ENCODE measurements at places on chromosomes 11 and 22. TPM values are rescaled to one million over a fixed set of nuclear protein-coding genes. Genes with fewer than 3 reads are reported as not detected.

ANKK1 gene
- 2.1 TPM for total RNA-seq

MYBPC3 gene
- not detected for total RNA-seq

CADM1 gene
- total RNA-seq = 57.9 TPM

DUSP8 gene
- total RNA-seq = 8.9 TPM

GP1BB gene
- total RNA-seq = 4.4 TPM

MMP13 gene
- not detected for total RNA-seq

BAIAP2L2 gene
- 1.9 TPM for total RNA-seq

OR8D4 gene
- 0.11 TPM for total RNA-seq

UVRAG gene
- 27.4 TPM for total RNA-seq

CRYBA4 gene
- total RNA-seq = not detected

ANAPC15 gene
- total RNA-seq = 39.3 TPM

OR8K3 gene
- total RNA-seq = not detected

TMEM121B gene
- 1.1 TPM for total RNA-seq

GRCh38 chr11:97567801-97568200 lies 1178.0 kb downstream of the JRKL start:
- no peak for DNase-seq
- H3K4me3 ChIP-seq = no peak overlapping the region
- no peak overlapping the region for H3K27ac ChIP-seq
- no peaks in the 10 kb centered on the region for H3K27me3 ChIP-seq

- H3K36me3 ChIP-seq = peaks cover 14% of the 10 kb centered on the region
- H3K27ac ChIP-seq = no peak overlapping the region
- no peaks in the 10 kb centered on the region for H3K27me3 ChIP-seq
Observed at GRCh38 chr22:20579273-20580120, 72.1 kb downstream of the MED15 start.

DNA sequence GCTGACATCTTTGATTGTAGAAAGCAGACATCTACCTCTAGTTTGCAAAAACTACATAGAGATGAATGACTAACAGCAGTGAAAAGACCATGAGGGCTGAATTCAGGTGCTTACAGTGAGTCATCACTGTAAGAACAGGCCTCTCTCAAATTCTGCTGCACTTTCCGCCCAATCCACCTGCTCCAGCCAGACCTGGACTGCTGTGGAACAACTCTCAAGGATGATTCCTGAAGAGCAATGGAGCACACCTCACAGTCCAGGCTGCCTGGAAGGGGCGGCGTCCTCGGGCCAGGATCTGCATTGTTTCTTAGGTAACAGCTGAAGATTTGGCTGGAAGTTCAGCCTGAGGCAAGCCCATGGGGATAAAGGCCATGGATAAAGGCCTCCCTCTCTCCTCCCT lies 15.1 kb downstream of the APOL2 start:
- H3K27me3 ChIP-seq = no peaks in the 10 kb centered on the region
- H3K4me1 ChIP-seq = peaks cover 35% of the 10 kb centered on the region
- DNase-seq = no peak
- no peak overlapping the region for H3K4me3 ChIP-seq
- H3K27ac ChIP-seq = no peak overlapping the region

- DNase-seq = no peak
- H3K36me3 ChIP-seq = peaks cover under 1% of the 10 kb centered on the region
- no peak overlapping the region for H3K27ac ChIP-seq
- no peak overlapping the region for H3K4me3 ChIP-seq
- peaks cover 6% of the 10 kb centered on the region for H3K27me3 ChIP-seq
- H3K4me1 ChIP-seq = no peaks in the 10 kb centered on the region
Observed at GRCh38 chr11:107496011-107496410, 38.4 kb upstream of the CWF19L2 start.

- peaks cover 16% of the 10 kb centered on the region for H3K27me3 ChIP-seq
- no peak for DNase-seq
- H3K4me1 ChIP-seq = peaks cover 26% of the 10 kb centered on the region
- no peaks in the 10 kb centered on the region for H3K36me3 ChIP-seq
- H3K27ac ChIP-seq = no peak overlapping the region
Observed at GRCh38 chr11:36791957-36792356, 193.9 kb upstream of the RAG2 start.

- H3K27ac ChIP-seq = peak overlapping the region; percentile 83
- DNase-seq = no peak
- no peaks in the 10 kb centered on the region for H3K36me3 ChIP-seq
Observed at GRCh38 chr11:77170107-77170506, 42.1 kb downstream of the MYO7A start.

- no peak overlapping the region for H3K4me3 ChIP-seq
- H3K27me3 ChIP-seq = no peaks in the 10 kb centered on the region
- DNase-seq = no peak
- H3K27ac ChIP-seq = no peak overlapping the region
Observed at GRCh38 chr11:29312812-29313211, 704.0 kb downstream of the KCNA4 start.

DNA sequence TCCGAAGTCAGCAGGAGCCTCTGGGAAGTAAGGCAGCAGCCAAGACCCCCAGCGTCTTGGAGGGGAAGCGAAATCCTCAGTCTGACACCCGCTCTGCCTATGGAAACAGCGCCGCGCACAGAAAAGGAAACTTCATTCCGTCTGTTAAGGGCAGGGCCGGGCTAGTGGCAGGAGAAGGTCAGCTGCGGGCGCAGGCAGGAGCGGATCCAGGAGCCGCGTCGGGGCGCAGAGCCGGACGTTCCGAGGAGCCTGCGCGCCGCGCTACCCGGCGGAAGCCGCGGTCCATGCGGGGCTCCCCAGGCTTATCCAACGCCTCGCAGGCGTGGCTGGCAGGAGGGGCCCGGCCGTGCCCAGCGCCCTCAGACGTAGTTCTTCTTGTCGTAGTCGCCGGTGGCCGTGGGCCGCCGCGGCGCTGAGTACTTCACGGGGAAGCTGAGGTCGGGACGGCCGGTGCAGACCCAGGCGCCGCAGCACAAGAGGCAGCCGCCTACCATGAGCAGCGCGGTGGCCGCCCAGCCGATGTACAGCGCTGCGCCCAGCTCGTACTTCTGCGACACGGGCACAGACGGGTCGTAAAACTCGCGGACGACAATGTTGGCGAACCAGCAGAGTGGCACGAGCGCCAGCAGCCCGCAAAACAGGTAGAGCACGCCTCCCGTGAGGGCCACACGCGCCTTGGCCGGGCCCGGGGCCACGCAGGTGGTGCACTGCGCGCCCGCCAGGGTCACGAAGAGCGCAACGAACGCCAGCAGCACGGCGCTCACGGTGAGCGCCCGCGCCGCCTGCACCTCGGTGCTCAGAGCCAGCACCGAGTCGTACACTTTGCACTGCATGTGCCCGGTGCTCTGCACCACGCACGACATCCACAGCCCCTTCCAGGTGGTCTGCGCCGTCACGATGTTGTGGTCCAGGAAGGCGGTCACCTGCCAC lies 705 bp downstream of the CLDN5 start:
- no peaks in the 10 kb centered on the region for H3K36me3 ChIP-seq
- H3K4me3 ChIP-seq = peak overlapping the region; percentile 63
- peaks cover 12% of the 10 kb centered on the region for H3K4me1 ChIP-seq
- DNase-seq = no peak
- H3K27ac ChIP-seq = no peak overlapping the region

DNA sequence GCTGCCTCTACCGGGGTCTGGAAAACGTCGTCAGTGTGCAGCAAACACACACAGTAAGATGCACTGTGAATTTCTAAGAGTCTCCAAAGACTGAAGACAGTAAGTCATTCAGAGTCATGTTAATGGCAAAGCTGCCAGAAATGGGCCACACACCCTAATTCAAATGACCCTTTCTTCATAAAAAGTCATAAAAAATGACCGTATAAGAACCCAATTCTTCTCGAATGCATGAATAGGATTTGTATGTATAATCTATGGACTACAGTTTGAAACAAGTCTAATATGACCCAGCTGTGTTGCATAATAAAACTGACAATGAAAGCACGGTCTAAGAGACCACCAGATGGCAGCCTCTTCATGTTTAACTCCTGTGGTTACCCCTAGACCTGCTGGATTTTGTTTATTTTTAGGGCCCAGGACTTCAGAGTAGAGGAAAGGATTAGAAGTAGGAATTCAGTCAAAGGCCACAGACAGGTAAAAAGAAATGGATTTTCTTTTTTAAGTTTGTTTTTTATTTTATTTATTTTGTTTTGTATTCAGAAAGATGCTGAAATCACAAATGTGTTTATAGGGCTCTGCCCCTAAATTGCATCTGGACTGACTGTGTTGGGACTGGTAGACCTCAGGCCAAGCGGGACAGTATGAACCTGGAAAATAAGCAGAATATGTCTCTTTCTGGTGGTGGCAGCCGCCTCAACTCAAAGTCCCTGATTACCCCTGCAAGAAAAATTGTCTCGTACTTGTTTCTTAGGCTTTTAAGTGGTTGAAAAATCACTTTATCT lies 32.1 kb upstream of the SLC5A12 start:
- H3K4me1 ChIP-seq = peaks cover 6% of the 10 kb centered on the region
- DNase-seq = no peak
- H3K36me3 ChIP-seq = no peaks in the 10 kb centered on the region

DNA sequence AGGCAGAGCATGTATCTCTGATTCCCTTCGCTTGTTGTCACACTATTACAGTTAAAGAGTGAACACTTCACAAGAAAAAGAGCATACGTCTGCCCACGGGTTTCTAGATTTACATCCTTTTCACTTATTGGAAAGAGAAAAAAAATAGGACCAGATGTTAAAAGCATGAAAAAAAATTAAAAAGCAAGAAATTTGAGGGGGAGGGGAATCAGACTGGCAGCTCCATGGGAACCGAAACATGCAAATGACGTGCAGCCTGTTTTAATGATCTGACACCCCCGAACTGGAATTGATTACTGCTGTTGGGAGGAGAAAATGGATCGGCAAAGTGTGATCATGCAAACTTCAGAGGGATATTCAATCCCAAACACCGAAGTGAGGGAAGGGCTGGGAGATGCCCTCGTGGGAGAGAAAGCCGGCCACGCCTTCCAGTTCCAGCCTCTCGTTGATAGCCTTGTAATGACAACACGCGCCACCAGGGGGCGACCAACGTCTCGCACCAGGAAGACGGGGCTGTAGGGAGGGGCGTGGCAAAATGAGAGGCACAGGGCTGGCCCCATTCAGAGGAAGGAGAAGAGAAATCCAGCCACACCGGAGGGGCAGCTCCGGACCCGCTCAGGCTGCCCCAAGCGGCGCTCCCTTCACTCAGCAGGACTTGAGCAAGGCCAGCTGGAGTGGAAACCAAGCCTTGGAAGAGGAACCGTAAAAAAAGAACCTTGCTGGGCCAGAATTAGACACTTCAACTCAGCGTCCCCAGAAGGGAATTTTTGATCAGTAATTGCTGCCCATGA lies 53.8 kb upstream of the SYT13 start:
- H3K36me3 ChIP-seq = no peaks in the 10 kb centered on the region
- H3K4me3 ChIP-seq = peak overlapping the region; percentile 62
- peaks cover 2% of the 10 kb centered on the region for H3K27me3 ChIP-seq
- H3K4me1 ChIP-seq = peaks cover 17% of the 10 kb centered on the region
- no peak overlapping the region for H3K27ac ChIP-seq

- no peak overlapping the region for H3K27ac ChIP-seq
- DNase-seq = no peak
- peaks cover 26% of the 10 kb centered on the region for H3K4me1 ChIP-seq
Observed at GRCh38 chr22:47089374-47089773, 326.9 kb downstream of the TBC1D22A start.

DNA sequence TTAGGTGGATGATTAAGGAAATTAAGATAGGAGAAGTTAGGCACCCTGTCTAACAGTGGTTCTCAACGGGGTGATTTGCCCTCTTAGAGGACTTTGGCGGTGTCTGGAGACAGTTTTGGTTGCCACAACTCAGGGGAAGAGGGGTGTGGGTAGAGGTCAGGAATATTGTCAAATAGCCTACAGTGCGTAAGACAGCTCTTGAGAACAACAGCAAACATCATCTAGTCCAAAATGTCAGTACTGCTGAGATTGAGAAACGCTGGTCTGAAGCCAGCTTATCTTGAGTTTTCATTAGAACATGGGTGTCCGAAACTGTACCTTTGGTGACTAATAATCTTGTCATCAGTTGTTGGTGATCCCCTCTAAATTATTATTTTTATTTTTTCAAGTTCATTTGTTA lies 38.4 kb downstream of the CECR2 start:
- H3K27ac ChIP-seq = no peak overlapping the region
- H3K4me1 ChIP-seq = peaks cover 28% of the 10 kb centered on the region
- DNase-seq = no peak

- peak overlapping the region; percentile 88 for H3K27ac ChIP-seq
- H3K36me3 ChIP-seq = peaks cover 15% of the 10 kb centered on the region
- H3K27me3 ChIP-seq = no peaks in the 10 kb centered on the region
- H3K4me1 ChIP-seq = peaks cover 47% of the 10 kb centered on the region
- DNase-seq = no peak
- peak overlapping the region; percentile 61 for H3K4me3 ChIP-seq
Observed at GRCh38 chr22:37186228-37186996, 1.6 kb downstream of the C1QTNF6 start.

DNA sequence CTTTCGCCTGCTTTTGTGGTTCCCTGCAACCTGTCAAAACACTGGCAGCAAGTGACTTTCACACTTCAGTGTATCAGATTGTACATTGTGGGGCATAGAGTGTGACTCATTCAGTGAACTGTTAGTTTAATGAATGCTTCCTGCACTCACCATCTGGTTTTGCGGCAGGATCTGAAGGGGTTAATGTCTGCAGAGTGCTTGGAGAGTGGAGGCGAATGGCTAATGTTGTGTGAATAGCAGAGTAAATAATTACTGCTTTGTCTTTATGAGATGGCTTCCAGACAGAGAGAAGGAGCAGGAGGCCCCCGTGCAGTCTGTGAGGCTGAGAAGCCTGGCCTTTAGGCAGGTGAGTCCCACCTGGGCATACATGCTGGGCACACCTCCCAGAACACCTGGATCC lies 454.3 kb upstream of the KIRREL3 start:
- H3K27ac ChIP-seq = no peak overlapping the region
- H3K4me3 ChIP-seq = no peak overlapping the region
- H3K27me3 ChIP-seq = no peaks in the 10 kb centered on the region

GRCh38 chr22:47032956-47033647 lies 270.7 kb downstream of the TBC1D22A start:
- H3K27me3 ChIP-seq = no peaks in the 10 kb centered on the region
- no peak overlapping the region for H3K4me3 ChIP-seq
- H3K27ac ChIP-seq = no peak overlapping the region
- H3K36me3 ChIP-seq = no peaks in the 10 kb centered on the region
- no peak for DNase-seq
- H3K4me1 ChIP-seq = peaks cover 11% of the 10 kb centered on the region

DNA sequence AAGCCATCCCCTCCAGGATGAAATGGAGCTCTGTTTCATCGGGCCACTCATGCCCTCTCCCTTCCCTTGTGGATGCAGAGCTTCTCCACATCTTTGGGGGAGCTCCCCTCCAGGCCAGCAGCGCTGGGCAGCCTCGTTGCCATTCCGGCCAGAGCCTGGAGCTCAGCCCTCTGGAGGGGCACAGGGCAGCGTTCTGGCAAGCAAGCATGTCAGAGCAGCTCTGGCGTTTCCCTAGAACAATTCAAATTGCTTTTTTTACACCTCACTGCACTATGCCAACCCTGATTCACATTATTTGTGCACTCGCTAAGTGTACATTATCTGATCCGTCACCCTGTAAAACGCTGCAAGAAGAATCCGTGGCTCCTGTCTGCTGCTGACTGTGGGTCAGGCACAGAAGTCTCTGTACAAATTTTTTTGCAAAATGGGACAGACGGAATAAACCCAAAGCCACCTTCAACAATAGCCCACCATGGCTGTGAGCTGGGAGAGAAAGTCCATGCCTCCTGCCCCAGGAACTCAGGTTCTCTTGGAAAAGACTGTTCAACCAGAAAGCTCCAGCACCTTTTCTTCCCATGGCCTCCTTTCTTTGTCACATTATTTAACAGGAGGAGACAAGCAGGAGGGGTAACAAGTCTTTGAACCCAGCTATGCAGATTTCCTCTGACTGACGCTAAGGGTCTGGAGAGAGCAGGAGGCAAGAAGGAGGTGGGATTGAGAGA lies 139.5 kb upstream of the CADM1 start:
- no peak for DNase-seq
- H3K36me3 ChIP-seq = no peaks in the 10 kb centered on the region
- H3K27me3 ChIP-seq = peaks cover 23% of the 10 kb centered on the region

- H3K27ac ChIP-seq = peak overlapping the region; percentile 66
- no peak for DNase-seq
- H3K4me3 ChIP-seq = no peak overlapping the region
- peaks cover 27% of the 10 kb centered on the region for H3K4me1 ChIP-seq
Observed at GRCh38 chr11:65298131-65298535, 16.5 kb upstream of the CDC42EP2 start.

Measured in mesothelial cell of epicardium (in vitro differentiated cells).